ENCODE measurements at places on chromosomes 5 and 9. TPM values are rescaled to one million over a fixed set of nuclear protein-coding genes. Genes with fewer than 3 reads are reported as not detected.

- no peaks in the 10 kb centered on the region for H3K36me3 ChIP-seq
- H3K27me3 ChIP-seq: no peaks in the 10 kb centered on the region
- peak overlapping the region; percentile 92 for H3K27ac ChIP-seq
- H3K4me1 ChIP-seq: peaks cover 5% of the 10 kb centered on the region
- peak overlapping the region; percentile 69 for H3K4me3 ChIP-seq
Observed at GRCh38 chr9:128882677-128883603, 1.0 kb downstream of the LRRC8A start.

Gene IFNA13
- total RNA-seq: not detected

Gene FOXD4L5
- total RNA-seq: 0.04 TPM

- no peaks in the 10 kb centered on the region for H3K36me3 ChIP-seq
- H3K27me3 ChIP-seq: no peaks in the 10 kb centered on the region
- no peak overlapping the region for H3K4me3 ChIP-seq
- DNase-seq: no peak
Observed at GRCh38 chr5:98840946-98841345, 67.5 kb downstream of the RGMB start.

GRCh38 chr9:34412336-34412735 lies 35.6 kb upstream of the MYORG start:
- H3K4me1 ChIP-seq: no peaks in the 10 kb centered on the region
- no peaks in the 10 kb centered on the region for H3K36me3 ChIP-seq
- H3K27ac ChIP-seq: no peak overlapping the region
- DNase-seq: no peak
- no peak overlapping the region for H3K4me3 ChIP-seq

Gene ANKRD18B
- total RNA-seq: 0.13 TPM

DNA sequence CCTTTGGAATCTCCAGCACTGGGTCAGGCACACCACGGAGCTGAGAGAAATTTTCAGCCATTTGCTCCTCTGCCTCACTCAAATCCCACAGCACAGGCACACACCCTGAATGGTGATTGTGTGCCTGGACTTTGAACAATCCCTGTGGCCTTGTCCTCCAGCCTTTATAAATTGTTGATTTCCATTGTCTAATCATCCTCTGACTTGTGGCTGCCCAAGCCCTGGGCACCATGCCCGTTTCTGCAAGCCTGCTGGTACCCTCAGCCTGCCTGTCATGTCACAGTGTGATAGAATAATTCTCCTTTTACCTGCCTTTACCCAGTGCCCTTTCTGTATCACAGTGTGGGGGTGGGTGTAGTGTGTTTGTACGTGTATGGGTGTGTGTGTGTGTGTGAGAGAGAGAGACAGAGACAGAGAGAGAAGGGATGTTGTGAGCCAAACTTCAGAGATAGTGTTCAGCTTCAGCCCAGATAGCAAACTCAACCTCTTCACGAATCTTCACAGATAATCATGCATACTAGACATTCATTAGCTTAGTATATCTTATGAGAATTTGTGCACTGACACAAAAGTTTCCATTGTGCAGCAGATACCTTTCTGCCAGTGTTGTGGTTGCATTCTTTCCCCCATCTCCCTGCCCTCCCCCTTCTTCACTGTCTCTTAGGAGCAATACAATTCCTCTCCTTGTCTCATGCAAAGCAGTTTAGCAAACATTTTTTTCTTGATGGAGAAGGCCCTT lies 27.8 kb upstream of the SLC44A1 start:
- H3K4me1 ChIP-seq: peaks cover 5% of the 10 kb centered on the region
- no peaks in the 10 kb centered on the region for H3K27me3 ChIP-seq
- H3K27ac ChIP-seq: no peak overlapping the region
- DNase-seq: no peak
- H3K36me3 ChIP-seq: no peaks in the 10 kb centered on the region
- no peak overlapping the region for H3K4me3 ChIP-seq

- H3K27ac ChIP-seq: no peak overlapping the region
- H3K4me3 ChIP-seq: no peak overlapping the region
- no peak for DNase-seq
- no peaks in the 10 kb centered on the region for H3K4me1 ChIP-seq
- H3K36me3 ChIP-seq: no peaks in the 10 kb centered on the region
Observed at GRCh38 chr5:170342153-170342725, 44.7 kb upstream of the LCP2 start.
